ENCODE measurements at places on chromosomes 1 and 21.

- no peak for DNase-seq
Measured at GRCh38 chr1:2284932-2285331, 56.8 kb downstream of the SKI start.

DNA sequence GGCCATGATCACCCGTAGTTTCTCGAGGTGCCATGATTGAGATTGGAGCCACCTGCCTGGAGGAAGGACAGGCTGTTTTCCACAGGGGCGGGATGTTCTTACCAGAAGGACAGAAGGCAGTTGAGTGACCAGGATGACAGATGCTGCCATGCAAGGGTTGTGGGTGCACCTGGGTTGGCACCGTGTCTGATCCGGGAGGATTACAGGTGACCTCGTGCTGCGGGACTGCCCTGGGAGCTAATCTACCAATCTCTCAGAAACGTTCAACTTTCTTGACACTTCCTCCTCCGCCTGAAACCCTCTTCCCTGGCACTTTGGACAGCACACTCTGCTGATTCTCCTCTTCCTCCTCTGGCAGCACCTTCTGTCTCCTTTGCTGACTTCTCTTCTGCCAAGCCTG is 13.8 kb upstream of the SLC6A9 start:
- DNase-seq, result no peak

GRCh38 chr1:23035823-23036452 is 16.7 kb downstream of the KDM1A start:
- DNase-seq, result no peak

DNA sequence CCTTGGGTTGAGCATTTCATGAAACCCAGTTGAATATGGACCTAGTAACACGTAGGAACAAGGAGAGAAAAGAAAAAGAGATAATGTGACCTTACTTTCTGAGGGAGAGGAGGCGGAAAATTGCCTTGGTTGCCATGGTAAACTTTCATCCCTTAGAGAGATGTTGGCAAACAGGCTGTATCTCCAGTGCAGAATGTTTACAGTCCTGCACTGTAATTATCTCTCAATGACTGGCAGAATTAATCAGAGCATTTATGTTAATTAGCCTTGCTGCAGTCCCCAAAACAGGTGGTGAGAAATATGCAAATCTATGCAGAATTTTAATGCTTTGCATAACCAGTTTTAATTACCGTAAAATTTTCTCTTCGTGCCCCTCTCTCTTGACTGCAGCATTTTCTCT is 147.3 kb downstream of the CD247 start:
- no peak for DNase-seq

DNA sequence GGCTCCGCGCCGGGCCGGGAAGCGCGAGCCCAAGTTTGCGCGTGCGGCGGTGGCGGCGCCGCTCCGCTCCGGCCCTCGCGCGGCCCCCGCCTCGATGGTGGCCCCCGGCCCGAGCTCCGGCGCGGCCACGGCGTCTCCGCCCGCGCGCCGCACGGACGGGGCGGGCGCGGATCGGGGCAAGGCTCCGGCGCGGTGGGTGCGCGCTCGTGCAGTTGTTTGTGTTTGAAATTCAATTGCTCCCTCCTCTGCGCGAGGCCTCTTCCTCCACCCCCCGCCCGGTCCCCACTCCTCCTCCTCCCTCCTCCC is at the start of gene HDGF:
TSS of gene HDGF (minus strand) at position 225 of the 306 bp plus-strand sequence. CDS start 246 bp downstream, outside the sequence.
- DNase-seq, result no peak

DNA sequence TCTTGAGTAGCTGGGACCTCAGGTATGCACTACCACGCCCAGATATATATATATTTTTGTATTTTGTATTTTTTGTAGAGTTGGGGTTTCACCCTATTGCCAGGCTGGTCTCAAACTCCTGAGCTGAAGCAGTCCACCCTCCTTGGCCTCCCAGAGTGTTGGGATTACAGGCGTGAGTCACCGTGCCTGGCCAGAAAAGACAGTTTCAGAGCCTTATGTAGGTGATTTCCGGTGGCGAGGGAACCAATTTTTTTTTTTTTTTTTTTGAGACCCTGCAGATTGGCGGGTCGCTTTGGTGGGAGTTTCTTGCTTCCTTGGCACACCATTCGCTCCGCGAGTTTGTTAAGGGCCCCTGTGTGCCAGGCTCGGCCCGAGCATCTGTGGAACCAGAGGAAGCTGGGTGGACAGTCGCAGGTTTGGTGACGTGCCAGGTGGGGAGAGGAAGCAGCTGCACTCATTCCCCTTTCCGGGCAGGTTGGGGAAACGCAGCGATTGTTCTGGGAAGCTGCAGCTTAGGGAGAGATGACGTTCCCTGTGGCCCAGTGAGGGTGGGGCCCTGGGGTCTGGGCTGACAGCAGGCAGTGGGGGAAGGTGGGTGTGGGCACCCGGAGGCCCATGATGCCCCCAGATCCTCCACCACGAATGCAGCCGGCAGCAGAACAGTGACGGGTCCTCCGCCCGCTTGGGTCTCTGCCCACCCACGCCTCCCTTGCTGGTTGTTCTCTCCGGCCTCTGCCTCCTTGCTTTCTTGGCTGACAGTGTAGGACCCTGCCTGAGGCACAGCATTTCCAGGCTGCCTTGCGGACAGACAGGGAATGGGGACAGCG is 25.1 kb downstream of the SPSB1 start:
- DNase-seq, result no peak

GRCh38 chr1:209420276-209420675 is 163.2 kb upstream of the CAMK1G start:
- no peak for DNase-seq

DNA sequence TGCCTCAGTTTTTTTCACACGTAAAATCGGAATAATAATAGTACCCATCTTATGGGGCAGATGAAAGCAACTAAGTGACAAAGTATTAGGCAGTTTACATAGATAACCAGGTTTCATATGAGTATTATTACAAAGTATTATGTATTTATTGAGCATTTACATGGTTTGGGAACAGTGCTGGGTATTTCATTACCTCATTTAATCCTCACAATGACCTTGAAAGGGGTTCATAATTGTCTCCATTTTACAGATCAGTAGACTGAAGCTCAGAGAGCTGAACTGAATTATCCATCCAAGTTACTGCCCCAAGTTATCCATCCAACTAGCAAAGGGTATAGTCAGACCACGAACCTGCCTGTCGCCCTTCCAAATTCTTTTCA is 21.2 kb downstream of the TCEA3 start:
- no peak for DNase-seq

DNA sequence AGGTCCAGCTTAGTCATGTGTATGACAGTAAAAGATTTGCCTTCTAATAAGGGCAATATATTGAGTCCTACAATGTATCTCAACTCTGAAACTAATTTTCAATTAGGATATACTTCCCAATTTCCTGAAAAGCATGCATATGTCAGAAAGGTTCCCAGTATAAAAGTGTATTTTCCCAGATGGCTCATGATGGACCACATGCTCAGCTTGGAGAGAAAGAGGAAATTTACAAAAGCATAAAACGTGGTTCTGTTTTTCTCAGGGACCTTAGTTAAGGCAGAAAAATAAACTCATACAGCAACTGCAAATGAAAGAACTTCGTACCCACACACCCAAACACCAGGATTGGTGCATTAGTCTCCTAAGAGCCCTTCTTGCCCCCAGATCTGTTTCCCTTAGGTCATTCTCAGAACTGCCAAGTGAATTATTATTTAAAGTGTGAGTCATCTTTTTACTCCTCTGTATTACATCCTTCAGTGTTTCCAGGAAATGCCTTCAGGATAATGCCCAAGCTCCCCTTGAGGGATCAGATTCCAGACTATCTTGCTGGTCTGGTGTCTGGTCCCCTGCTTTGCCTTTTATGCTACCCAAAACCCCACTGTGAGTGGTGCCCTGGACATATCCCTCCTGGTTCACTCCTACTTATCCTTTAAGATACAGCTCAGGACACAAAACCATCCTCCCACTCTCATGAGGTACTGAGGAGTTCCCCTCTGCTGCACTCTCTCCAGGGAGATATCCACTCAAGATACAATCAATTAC is 57.4 kb downstream of the SSX2IP start:
- no peak for DNase-seq

DNA sequence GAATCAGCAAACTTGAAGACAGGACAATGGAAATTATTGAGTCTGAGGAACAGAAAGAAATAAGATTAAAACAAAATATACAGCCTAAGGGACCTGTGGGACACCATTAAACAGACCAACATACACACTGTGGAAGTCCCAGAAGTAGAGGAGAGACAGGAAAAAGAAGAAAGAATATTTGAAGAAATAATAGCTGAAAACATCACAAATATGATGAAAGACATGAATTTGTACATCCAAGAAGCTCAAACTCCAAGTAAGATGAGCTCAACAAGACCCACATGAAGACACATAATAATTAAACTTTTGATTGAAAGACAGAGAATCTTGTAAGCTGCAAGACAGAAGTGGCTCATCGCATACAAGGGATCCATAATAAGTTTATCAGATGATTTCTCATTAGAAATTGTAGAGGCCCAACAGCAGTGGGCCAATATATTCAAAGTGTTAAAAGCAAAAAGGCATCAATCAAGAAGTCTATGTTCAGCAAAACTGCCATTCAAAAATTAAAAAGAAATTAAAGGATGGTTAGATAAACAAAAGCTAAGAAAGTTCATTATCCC is 311.3 kb upstream of the ADGRL2 start:
- DNase-seq, result no peak

GRCh38 chr1:26855636-26856035 is 7.3 kb upstream of the SFN start:
- DNase-seq, result no peak

GRCh38 chr1:227673441-227673840 is 61.7 kb downstream of the JMJD4 start:
- DNase-seq, result no peak

DNA sequence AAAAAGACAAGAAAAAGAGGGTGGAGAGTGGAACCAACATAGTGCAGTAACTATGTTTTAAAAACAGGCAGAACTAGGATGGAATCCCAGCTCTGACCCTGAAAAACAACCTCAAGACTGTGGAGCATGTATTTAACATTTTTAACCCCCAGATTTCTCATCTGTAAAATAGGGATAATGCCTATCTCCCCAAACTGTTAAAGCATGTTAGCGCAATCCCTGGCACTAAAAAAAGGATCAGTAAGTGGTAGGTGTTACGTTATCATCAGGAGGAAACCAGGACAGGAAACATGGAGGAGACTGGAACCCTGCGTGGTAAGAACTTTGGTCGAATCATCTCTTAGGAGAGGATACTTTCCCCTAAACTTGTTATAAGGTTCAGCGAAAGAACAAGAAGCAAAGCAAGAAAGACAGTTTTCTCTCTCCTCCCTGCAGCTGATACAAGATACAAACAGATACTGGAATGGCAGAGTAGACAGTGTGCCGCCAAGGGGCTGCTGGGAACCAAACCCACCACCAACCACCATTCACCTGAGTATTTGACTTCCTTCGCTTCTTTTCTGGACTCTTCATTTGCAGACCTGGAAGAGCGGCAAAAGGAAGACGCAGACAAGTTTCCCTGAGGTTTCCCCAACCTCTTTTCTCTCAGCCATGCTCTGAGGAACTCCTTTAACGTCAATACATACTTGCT is 991 bp downstream of the PYGO2 start:
- DNase-seq, result no peak

DNA sequence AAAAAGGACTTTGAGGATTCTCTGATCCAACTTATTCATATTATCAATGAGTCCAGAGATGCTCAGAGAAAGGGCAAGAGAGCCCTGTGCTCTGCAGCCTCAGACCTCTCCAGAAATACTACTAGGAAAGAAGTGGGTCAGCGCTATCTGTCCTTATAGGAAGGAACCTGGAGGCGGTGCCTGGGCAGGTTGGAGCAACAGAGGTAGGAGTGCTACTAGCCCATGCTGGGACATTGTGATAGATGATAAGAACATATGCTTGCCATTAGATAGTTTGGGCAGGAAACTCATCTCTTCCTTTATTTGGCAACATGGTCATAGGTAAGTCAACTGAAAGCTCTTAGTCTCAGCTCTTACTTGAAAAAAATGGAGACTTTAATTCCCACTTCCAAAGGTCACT is 133.7 kb upstream of the COA6 start:
- no peak for DNase-seq

- DNase-seq, result no peak
Measured at GRCh38 chr1:208497866-208498541, 253.8 kb upstream of the PLXNA2 start.

DNA sequence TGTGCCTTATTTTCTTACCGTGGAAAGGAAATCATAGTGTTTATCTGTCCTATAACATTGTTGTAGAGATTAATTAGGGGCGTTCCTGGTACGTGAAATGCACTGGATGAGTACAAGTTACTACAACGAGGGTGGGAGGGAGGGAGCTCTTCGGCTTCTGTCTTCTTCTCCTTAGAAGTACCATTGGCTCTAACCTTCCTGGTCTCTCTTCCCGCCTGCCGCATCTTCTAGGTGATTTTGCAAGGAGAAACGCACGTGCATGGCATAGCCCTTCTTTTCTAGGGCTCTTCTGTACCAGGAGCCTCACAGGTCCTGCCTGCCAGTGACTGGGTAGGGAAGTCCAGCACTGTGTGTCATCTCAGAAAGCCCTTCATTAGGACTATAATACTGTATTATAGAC is 16.8 kb downstream of the SH3BP5L start:
- DNase-seq, result no peak

GRCh38 chr1:238675221-238675620 is 711.1 kb upstream of the CHRM3 start:
- no peak for DNase-seq

DNA sequence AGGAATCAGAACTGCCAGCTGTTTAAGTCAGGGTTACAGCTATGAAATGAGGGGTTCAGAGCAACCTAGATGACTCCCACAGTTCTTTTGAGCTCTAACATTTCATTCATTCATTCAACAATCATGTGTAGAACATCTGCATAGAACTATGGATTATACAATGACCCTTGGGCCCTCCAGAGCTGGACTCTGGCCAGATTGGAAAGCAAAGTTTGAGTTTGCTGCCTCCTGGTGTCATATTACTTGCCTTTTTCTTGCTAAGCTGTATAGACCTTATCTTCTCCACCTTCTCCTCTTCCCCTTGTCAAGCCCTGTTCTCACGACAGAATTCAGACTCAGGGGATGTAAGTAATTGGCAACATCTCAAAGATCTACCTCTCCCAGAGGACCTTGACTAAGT is 4.0 kb downstream of the CASQ2 start:
- no peak for DNase-seq

GRCh38 chr1:228465571-228466146 is 21.5 kb upstream of the RNF187 start:
- DNase-seq, result no peak

DNA sequence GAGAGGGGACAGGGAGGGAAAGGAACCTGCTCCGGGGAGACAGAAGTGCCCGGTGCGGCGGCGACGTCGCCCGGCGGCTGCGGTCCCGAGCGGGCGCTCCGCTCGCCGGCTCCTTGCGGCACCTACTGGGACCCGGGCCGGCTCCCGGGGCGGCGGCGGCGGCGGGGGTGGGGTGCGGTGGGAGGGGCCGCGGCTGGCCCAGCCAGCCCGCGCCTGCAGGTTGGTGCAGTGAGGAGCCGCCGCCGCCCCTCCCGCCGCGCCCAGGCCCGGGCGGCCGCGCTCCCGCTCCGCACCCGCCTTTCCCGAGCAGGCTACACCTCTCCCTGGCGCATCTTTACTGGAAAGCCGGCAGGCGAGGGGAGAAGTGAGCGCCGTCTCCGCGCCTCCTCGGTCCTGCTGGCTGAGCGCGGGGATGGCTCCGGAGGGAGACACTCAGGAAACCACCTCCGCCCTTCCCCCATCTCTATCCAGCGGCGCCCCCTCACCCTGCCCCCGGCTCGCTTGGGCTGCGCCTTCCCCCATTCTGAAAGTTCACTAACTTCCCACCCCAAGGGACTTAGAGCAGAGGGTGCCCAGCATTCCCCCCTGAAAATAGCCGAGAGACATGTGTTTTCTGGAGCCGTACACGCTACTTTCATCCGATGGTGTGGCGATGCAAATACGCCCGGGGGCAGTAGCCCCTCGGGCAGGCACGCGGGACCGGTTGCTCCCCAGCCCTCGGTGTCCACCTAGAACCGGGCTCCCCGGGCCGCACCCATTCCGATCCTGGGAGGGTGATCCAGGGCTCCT is at the start of gene PLD5:
TSS of gene PLD5 (minus strand) at position 127 of the 789 bp plus-strand sequence.
- DNase-seq, result no peak
